Lung (tissue), 17 donors: ENCODE measurements at places on chromosomes 12 and 14.

- no peak for DNase-seq
Observed at GRCh38 chr14:49857427-49858003, 4.9 kb upstream of the NEMF start.

DNA sequence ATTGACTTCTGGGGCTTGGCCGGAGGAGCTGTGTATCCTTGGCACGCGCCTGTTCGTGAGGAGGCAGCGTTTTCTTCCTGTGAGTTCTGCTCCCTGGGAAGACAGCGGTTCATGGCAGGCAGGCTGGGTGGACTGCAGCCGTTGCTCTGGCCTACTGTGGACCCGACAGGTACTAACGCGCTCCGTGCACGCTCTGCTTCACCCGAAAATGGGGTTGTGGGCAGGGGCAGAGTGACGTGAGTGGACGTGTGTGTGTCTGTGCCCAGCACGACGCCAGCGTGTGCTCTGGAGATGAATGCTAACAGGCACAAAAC, 179.1 kb downstream of the KIF26A start:
- DNase-seq = no peak

- DNase-seq = peak; percentile 22
Observed at GRCh38 chr12:104750061-104750460, 208.0 kb downstream of the SLC41A2 start.

- no peak for DNase-seq
Observed at GRCh38 chr14:105091517-105092170, 26.4 kb upstream of the GPR132 start.

- DNase-seq = no peak
Observed at GRCh38 chr12:3075315-3075714, 1.9 kb upstream of the TSPAN9 start.

GRCh38 chr12:51923506-51924365, 16.4 kb downstream of the ACVRL1 start:
- no peak for DNase-seq

- DNase-seq = no peak
Observed at GRCh38 chr12:94299846-94300245, 151.5 kb downstream of the PLXNC1 start.

DNA sequence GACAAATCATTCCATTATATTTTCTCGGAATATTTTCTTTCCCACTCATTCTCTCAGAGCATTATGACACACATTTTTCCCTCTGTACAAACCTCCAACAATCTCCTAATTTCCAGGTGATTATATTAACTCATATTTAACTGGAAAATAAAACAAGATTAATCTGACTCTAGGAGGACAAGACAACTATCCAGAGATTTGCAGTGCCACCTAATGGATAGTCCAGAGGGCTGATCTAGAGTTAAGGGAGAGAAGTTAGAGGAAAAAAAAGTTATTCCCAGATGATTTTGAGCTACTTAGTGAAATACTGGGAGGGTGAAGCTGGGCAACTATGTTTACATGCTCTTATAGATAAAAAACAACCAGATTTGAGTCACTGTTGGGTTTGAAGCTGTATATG, 161.7 kb downstream of the ALX1 start:
- peak; percentile 51 for DNase-seq

- DNase-seq = peak; percentile 45
Observed at GRCh38 chr14:69643430-69644200, 32.2 kb downstream of the SUSD6 start.

DNA sequence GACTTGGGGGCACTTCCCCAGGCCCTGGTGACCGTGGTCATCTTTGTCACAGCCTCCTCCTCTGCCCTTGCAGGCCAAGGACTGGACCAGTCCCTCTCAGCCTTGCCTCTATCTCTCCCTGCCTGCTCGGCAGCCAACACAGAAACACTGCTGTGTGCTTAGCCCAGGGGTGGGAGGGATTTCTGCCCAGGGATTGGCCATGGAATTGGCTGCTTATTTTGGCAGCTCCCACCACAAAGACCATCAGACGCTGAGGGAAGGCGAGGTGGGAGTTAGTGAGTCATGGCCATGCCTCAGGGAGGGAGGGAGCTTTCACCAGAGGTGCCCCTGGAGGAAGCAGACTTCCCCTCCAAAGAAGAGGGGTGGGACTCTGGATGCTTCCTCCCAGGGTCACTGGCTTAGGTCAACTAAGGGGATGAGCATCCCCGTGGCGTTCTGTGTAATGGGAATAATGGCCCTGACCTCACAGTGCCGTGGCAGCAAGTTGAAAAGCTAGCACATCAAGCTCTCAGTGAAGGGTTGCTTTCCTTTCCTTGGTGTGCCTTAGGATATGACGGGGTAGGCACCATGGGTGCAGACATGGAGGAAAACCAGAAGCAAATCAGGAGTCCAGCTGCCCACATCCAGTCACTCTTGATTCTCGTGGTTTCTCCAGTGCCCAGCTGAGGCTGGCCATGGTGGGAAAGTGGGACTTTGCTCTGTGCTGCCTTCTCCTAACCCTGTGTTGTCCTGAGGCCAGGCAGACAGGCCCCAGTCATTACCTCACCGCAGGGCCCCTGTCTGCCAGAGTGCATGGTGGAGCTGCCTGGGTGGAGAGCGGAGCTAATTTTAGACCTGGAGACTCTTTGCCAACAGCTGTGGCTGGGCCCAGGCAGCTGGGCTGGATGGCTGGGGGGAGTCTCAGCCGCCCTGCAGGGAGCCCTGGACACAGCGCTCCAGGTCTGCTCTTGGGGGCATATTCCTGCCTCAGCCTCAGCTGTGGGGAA, 21.4 kb downstream of the B4GALNT3 start:
- no peak for DNase-seq

- peak; percentile 92 for DNase-seq
Observed at GRCh38 chr12:4562034-4562657, at the start of gene DYRK4. Gene DYRK4 (plus strand): TSS chr12:4562208. CDS start chr12:4562246, 38 bp downstream.

GRCh38 chr12:14395074-14395778, 29.7 kb downstream of the ATF7IP start:
- DNase-seq = no peak

- DNase-seq = no peak
Observed at GRCh38 chr14:82224610-82225009, 691.0 kb upstream of the SEL1L start.

GRCh38 chr12:49093792-49094159, 825 bp downstream of the DHH start:
- peak; percentile 36 for DNase-seq

GRCh38 chr12:70840656-70841350, 79.7 kb downstream of the PTPRR start:
- no peak for DNase-seq

DNA sequence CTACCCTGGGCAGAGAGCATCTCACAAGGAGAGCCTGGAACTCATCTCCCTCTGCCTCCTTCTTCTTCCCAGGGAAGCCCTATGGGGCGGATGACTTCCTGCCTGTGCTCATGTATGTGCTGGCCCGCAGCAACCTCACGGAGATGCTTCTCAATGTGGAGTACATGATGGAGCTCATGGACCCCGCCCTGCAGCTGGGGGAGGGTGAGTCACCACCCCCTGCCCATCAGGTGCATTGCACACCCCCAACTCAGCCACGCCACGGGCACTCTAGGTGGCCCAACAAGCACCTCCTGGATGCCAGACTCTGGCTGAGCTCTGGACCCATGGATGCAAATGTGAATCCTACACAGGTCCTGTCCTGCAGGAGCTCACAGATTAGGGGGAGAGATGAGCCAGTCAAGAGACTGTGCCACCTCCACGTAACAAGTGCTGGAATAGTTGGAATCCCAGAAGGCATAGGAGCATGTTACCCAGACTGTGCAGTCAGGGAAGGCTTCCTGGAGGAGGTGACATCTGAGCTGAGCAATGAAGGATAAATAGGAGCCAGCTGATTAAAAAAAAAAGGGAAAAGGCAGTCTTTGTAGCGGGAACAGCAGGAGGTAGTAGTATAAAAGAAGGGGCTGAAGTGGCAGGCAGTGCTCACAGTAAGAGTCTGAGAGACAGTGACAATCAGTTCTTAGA, 71.9 kb downstream of the LGMN start:
- no peak for DNase-seq

- no peak for DNase-seq
Observed at GRCh38 chr14:52741865-52742264, 11.9 kb downstream of the STYX start.

DNA sequence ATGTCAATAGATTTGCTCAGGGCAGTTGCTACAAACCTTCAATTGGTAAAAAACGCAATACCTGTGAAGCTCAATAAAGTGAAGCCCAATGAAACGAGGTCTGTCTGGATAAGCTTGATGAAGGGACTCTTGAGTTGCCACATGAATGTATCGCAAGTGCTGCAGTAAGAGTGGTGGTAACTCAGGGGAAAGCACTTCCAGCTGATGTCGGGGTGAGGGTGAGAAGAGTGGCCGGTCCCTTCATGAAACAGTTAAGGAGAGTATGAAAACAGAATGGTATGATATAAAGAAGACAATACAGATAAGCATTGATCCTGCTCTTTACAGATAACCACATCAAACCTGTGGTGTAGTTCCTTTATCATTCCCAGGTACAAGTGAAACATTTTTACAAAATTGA, 83.4 kb upstream of the EVL start:
- no peak for DNase-seq

DNA sequence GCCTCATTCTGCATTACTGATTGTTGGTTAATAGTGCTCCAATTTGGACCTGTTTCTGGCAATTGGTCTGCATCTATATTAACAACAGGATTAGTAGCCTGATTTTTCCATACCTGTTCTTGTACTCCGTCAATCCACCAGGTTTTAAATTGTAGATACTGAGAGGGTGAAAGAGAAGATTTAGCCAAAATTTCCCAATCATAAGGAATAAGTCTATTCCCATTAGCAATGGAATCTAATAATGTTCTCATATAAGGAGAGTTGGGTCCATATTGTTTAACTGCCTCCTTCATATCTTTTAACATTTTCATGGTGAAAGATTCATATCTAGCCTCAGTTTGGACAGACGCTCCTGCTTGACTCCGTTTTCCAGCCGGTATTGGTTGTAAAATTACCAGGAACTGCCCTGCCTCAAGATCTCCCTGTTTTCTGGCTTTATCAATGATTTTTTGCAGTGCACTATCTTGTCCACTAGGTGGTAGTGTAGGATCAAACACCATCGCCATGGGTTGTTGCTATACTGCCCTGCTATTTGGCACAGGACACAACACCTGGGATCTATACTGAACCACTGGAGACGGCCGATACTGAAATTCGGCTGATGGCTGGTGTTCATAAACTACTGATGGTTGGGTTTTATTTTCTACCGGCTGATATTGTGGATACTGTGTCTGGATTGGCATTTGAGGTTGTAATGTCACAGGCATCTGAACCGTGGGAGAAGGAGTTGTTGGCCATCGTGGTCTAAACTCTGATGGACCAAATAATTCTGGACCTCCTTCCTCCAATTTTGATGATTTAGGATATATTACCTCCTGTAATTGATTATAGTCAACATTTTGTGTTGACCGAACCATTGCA, 25.2 kb downstream of the DHRS4L2 start:
- DNase-seq = peak; percentile 69

- DNase-seq = no peak
Observed at GRCh38 chr12:106078358-106079010, 60.3 kb downstream of the NUAK1 start.

GRCh38 chr14:22007784-22008412, 334.3 kb upstream of the OR4E1 start:
- no peak for DNase-seq

DNA sequence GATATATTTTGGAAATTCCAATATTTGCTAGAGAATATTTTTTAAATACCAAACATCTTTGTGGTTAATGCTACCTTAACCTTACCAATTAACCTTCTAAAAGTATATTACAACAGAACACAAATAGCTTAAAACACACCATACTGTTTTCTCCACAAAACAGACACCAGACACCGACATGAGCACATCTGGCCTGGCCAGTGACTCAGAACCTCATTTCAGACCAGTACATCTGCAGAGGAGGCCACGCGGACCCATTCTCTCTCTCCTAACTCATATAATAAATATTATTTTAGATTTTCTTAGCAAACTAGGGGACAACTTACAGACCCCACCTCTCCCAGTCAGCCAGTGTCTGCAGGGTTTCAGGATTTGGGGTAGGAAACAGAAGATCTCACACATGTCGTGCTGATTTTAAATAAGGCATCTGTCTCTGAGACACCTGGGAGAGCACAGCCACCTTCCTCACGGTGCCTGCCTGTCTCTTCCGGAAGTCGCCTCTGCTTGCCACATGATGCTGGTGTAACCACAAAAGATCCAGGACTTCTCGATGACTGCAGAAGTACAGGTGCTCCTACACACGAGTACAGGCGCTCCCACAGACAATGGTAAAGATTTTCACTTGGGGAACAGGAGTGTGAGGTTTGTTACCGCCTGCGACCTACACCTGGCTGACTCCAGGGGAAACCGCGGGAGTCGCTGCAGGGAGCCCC, 9.7 kb upstream of the ANKLE2 start:
- DNase-seq = no peak

DNA sequence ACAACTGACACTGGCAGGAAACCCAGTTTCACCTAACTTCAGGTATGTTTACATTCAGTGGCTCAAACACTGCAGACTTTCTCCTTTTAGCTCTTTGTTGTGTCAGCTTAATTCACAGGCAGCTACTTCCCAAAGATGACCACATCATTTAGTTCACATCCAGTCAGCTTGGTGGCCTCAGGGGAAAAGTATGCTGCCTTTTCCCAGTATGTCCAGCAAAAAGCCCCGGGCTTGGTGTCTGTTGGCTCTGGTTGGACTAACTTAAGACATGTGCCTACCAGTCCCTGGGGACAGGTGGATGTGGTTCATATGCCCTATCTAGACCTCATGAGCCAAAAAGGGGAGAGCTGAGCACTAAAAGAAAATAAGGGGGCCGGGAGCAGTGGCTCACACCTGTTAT, 56.4 kb downstream of the GOLGA5 start:
- no peak for DNase-seq

DNA sequence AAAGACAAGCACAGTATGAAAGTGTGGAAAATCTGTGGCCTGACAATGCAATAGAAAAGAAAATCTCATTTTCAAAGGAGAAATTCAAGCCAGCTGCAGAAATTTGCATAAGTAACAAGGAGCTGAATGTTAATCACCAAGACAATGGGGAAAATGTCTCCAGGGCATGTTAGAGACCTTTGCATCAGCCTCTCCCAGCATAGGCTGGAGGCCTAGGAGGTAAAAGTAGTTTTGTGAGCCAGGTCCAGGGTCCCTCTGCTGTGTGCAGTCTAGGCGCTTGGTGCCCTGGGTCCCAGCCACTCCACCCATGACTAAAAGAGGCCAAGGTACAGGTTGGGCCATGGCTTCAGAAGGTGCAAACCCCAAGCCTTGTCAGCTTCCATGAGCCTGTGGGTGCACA, 58.3 kb downstream of the TESPA1 start:
- DNase-seq = no peak

- no peak for DNase-seq
Observed at GRCh38 chr14:49640540-49641417, 5.7 kb upstream of the DNAAF2 start.
